ENCODE measurements at places on chromosomes 2 and 18. TPM values are rescaled to one million over a fixed set of nuclear protein-coding genes. Genes with fewer than 3 reads are reported as not detected.

Gene THSD7B
- total RNA-seq: 3.9 TPM

Gene RGPD4
- 0.10 TPM for total RNA-seq

Gene M1AP
- total RNA-seq: 0.33 TPM

Gene CCDC85A
- 24.3 TPM for total RNA-seq

Gene SRD5A2
- 0.59 TPM for total RNA-seq

Gene SERPINB13
- total RNA-seq: not detected

Gene BCL2
- 34.4 TPM for total RNA-seq

Gene GKN1
- total RNA-seq: not detected

Gene CHRNG
- 0.06 TPM for total RNA-seq

Gene NCKAP5
- total RNA-seq: 10.6 TPM

Gene SULT1C2
- total RNA-seq: 4.4 TPM

Gene MC2R
- total RNA-seq: not detected

Gene FEV
- not detected for total RNA-seq

Gene ALMS1
- total RNA-seq: 55.3 TPM
